ENCODE measurements at places on chromosomes 5 and 9. TPM values are rescaled to one million over a fixed set of nuclear protein-coding genes. Genes with fewer than 3 reads are reported as not detected.

DNA sequence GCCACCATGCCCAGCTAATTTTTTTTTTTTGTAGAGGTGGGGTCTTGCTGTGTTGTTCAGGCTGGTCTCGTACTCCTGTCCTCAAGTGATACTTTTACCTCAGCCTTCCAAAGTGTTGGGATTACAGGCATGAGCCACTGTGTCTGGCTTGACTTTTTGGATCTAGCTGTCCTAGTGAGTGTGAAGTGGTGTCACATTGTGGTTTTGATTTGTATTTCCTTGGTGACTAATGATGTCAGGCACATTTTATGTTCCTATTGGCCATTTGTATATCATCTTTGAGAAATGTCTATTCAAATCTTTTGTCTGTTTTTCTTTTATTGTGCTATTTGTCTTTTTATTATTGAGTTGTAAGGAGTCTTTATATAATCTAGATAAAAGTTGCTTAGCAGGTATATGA is 53.5 kb upstream of the MCCC2 start:
- no peak for ATAC-seq

GRCh38 chr5:113321276-113321675 is 113.5 kb downstream of the TSSK1B start:
- no peak for ATAC-seq

PGM5 gene
- 0.41 TPM for total RNA-seq

- no peak for ATAC-seq
Measured at GRCh38 chr5:159697530-159697929, 218.8 kb upstream of the ADRA1B start.

- no peak for ATAC-seq
Measured at GRCh38 chr9:93099551-93100275, 3.7 kb downstream of the CARD19 start.

DNA sequence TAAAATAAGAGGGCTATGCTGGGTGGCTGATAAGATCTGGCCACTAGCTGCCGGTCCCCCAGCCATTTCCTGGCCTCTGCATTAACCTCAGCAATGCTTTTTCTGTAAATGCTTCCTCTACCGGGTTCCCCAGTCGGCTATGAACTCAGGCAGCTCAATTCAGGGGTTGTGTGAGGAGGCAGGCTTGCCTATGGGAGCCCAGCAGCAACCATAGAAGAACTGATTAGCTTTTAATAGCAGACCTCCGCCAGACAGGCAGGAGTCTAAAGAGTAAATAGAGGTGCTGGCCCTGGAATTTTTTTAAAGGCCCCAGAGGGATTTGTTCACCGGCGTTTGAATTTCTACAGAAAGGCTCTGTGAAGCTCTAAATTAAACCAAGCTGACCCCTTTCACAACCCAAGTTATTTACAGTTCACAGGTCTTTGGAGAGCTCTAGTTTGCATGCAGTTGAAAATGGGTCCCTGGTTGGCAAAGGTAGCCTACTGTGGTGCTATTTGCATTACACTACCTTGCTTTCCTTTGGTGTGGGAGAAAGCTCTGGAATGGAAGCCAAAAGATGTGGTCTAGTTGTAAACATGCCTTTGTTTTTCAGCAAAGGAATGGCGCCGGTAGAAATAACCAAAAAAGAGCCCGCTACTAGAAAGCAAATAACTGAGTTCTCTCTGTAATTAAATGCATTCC is 289.7 kb upstream of the SEMA6A start:
- peak; percentile 97 for ATAC-seq

GRCh38 chr5:78354066-78354670 is 6.2 kb upstream of the SCAMP1 start:
- ATAC-seq = no peak

- ATAC-seq = no peak
Measured at GRCh38 chr5:168965638-168966037, 335.3 kb downstream of the SLIT3 start.

DNA sequence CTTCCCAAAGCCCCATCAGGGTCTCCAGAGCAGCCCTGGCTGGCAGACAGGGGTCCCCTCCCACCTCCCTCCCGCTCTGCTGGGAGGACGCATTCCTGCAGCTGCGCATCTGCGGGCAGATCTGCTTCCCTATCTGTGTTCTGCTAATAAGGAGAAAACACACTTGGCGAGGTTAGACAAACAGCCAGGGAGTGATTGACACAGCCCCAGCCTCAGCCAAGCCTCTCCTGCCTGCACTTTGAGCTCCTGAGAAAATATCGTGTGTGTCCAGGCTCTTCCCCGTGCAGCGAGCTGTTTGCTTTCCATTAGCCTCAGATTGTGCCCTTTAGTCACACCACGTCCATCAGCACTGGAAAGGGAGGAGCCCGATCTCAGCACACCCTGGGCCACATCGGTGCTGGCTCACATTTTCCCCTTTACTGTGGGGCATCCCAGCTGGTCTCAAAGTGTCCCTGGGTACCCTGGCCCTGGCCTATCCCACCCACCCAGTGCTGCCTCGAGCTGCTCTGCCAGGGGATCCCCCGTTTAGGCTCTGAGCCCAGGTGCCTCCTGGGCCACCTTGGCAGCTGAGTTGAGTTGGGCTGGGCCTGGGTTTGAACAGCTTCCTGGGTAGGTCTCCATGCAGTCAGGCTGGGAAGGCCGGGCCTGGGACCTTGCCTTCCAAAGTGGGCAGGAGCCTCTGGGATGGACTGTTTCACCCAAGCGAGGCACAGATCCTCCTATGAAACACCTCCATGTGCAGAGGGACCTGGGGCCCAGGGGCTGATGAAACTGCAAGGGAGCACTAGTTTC is 61.1 kb downstream of the BARX1 start:
- ATAC-seq = no peak

GRCh38 chr5:79955941-79956670 is 35.0 kb downstream of the MTX3 start:
- ATAC-seq = no peak

DNA sequence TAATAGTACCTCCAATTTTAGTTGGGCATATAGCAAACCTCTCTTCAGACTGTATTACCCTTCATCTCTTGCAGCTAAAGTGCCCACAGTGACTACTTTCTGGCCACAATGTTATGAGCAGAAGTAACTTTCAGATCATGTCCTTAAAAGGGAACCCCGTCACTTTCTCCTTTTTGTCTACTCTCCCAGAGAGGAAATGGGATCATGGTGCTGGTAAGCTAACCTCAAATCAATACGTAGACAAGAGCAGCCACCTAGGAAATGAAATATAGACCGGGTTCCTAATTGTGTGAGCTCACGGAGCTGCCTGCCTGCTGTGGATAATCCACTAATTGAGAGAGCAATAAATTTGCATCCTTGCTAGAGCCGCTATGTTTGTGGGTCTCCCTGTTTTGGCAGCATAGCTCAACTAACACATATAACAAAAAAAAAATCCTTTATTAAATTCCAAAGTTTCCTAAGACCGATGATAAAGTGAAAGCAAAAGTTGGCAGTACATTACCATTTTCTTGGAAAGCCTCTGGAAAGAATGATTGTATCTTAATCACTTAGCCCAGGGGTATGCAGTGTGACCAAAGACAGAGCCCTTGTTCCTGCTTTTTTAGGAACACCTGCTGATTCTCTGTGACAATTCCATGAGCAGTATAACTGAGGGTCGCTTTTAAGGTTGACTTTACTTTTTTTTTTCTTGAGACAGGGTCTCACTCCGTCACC is 5.6 kb upstream of the IL7R start:
- no peak for ATAC-seq

GRCh38 chr5:58149746-58150145 is 310.1 kb downstream of the PLK2 start:
- no peak for ATAC-seq

THOC3 gene
- 40.6 TPM for total RNA-seq

Measured in motor neuron (in vitro differentiated cells).